ENCODE measurements at places on chromosomes 16 and 17.

DNA sequence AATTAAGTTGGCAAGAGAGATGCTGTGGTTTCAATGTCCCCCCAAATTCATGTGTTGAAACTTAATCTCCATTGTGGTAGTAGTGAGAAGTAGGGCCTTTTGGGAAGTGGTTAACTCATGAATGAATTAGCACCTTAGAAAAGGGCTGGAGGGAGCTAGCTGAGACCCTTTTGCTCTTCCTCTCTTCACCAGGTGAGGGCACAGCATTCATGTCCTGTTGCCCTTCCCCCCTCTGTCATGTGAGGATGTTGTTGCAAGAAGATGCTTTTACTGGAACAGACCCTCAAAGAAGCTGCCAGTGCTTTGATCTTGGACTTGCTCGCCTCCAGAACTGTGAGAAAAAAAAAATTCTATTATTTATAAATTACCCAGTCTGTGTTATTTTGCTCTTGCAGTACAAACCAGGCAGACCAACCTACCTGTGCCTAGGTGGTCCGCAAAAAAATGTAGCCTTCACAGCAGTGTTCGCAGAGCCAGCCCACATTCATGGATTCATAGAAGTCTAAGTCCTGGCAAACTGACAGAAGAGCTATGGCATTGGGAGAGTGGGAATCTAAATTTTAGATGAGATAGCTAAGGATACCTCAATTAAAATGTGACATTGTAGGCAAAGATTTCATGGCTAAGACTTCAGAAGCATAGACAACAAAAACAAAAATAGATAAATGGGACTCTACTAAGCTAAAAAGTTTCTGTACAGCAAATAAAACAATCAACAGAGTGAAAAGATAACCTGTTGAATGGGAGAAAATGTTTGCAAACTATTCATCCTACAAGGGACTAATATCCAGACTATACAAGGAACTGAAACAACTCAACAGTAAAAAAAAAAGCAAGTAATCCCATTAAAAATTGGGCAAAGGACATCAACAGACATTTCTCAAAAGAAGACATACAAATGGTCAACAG, 32.0 kb upstream of the ABCA5 start:
- DNase-seq, result no peak

- no peak for DNase-seq
Observed at GRCh38 chr16:1119766-1120576, 23.9 kb upstream of the C1QTNF8 start.

GRCh38 chr16:50209546-50210265, 56.6 kb downstream of the TENT4B start:
- no peak for DNase-seq

- DNase-seq, result no peak
Observed at GRCh38 chr17:49969795-49970389, 902 bp downstream of the DLX4 start.

GRCh38 chr17:68383443-68384321, 73.6 kb downstream of the WIPI1 start:
- DNase-seq, result no peak

- no peak for DNase-seq
Observed at GRCh38 chr17:46974086-46974485, 5.0 kb downstream of the RPRML start.

- no peak for DNase-seq
Observed at GRCh38 chr17:2262135-2262587, 41.4 kb downstream of the SMG6 start.

DNA sequence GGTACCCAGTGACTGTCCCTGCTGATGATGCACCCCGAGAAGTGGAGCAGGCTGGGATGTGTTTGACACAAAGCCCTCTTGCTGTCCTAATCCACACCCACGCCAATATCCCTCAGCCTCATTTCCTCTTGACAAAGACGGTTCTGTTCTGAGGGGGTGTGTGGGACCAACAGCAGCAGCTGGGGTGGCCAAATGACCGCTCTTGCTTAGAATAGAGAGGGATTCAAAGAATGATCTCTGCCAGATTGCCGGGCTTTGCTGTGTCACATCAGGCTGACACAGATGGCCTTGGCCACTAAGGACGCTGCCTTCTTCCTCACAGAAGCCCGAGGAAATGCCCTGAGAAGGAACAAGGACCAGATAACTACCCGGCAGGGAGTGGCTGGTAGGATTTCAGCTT, 250.7 kb downstream of the NTN1 start:
- DNase-seq, result no peak

DNA sequence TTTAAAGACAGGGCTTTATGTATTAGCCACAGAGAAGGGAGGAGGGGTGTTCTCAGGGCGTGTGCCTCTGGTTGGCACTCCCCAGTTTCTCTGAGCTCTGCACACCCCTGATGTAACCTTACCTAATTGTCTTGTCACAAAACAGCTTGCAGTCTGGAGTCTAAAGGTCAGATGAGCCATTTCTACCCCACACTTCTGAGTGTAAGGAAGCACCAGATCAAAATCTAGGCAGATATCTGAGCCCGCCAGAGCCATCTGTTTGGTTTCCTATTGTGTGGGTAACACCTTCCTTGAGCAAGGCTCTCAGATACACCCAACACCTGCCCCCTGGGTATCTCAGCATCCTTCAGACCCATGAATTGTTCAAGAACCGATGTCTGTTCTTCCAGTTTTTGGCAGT, 15.5 kb downstream of the CDH1 start:
- no peak for DNase-seq

- DNase-seq, result no peak
Observed at GRCh38 chr16:48187779-48188178, 32.0 kb upstream of the ABCC12 start.

DNA sequence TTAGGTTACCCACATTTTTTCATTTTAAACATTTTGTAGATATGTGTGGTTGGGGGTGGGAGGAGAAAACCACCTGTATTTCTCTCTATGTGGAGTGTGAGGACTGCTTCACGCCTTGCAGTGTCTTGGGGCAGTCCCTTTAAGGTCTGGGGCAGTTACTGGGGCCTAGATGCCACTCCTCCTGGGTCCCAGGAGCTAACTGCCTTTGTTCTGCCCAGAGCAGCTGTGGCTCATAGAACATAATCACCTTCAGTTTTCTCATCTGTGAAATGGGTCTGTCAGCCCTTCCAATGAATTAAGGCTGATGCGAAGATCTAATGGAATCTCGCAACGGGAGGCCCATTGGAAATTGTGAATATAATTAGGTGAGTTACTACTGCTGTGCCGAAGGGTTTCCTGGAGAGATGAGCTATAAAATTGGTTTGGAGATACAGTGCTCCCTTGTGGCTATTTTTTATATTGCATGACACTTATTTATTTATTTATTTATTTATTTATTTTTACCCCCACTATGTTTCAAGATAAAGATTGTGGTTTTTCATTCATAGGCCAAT, 22.9 kb downstream of the DHRS7C start:
- no peak for DNase-seq

DNA sequence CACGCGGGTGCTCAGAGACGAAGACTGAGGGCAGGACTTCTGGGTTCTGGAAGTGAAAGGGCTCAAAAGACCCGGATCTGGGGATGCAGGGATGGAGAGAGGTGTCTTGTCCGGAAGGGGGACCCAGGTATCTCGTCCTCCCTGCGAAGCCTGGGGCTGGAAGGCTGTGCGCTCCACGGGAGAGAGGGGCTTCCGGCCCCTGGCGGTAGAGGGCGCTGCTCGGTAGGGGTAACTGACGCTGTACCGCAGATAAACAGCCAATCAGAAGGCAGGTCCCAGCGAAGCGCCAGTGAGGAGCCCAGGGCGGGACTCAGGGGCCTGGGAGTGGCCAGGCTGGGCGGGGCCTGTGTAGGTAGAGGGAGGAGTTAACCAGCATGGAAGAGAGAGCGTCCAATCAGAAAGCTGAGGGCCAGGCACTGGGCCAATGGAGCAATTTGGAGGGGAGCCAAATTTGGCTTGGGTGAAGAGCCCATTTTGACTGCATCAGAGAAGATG, 804 bp downstream of the TGFB1I1 start:
- DNase-seq, result no peak

DNA sequence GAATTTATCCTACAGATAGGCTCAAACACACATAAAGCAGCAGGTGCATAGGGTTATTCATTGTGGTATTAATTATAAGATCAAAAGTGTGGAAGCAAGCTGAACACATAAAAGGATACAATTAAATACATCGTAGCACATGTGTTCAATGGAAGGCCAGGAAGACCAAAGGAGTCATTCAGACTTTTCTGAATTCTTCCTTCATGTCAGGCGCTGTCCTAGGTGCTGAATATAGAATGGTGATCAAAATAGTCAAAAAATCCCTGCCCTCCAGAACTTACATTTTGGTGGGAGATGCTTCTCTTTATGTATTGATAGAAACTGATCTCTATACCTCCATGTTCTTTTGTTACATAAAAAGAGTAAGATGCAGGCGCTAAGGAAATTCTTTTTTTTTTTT, 439.0 kb upstream of the ASIC2 start:
- DNase-seq, result no peak

- DNase-seq, result no peak
Observed at GRCh38 chr16:48537275-48537674, 72.7 kb downstream of the N4BP1 start.

DNA sequence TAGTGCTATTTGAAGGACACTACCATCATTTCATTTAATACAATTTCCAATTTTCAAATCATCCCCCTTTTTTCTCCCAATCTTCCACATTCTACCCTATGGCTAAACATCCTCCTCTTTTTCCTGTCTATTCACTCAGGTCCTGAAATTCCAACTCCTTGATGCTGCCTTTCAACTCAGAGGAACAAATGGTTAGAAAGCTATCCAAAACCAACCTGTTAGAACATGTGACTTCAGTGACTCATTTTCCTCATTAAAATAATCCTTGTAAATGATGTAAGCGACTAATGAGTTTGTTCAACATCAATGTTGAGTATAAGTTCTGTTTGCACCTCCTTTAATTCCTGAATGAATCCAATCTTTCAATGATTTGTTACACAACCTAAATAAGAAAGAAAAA, 5.5 kb downstream of the PSMD12 start:
- DNase-seq, result no peak

DNA sequence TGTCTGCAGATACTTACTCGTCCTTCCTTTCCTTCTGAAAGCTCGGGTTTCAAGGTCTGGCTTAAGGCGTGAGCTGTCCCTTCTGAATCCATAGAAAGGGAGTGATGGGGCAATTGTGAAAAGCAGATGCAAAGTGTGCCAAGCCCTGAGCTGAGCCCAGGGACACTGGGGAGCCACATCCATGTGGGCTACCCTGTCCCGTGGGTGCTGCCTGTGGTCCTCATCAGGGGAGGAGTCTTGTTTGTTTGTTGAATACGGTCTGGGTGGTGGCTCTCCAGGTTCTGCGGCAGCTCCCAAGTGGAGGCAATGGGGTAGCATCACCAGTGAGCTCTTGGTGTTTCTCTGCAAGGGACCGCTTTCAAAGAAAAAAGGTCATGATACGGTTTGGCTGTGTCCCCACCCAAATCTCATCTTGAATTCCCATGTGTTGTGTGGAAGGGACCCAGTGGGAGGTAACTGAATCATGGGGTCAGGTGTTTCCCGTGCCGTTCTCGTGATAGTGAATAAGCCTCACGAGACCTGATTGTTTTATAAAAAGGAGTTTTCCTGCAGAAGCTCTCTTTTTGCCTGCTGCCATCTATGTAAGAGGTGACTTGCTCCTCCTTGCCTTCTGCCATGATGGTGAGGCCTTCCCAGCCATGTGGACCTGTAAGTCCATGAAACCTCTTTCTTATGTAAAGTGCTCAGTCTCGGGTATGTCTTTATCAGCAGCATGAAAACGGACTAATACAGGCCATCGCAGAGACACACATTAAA, 1.0 kb upstream of the ALG1 start:
- no peak for DNase-seq

- no peak for DNase-seq
Observed at GRCh38 chr16:2716948-2717347, 3.1 kb downstream of the PRSS27 start.

DNA sequence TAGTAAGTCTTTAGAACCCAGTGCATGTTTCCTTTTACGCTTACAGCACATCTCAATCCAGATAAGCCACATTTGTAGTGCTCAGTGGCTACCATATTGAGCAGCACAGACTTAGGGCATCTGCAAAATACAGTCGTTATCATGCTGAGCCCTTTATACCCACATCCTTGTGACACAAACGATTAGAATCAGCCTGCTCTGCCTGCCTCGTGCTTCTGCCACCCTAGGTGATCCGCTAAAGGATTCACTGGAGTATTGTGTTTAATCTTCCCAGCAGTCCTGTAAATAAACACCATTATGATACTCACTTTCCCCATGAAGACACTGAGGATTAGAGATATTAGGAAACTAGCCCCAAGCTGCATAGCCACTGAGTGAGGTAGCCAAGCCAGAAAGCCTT, 51.3 kb upstream of the FA2H start:
- DNase-seq, result no peak

- DNase-seq, result no peak
Observed at GRCh38 chr16:85384833-85385462, 228.2 kb upstream of the GSE1 start.

- no peak for DNase-seq
Observed at GRCh38 chr17:41537990-41538389, 9.9 kb upstream of the KRT19 start.

GRCh38 chr16:68236826-68237242, 907 bp upstream of the ESRP2 start:
- no peak for DNase-seq

Measured in type B pancreatic cell (in vitro differentiated cells).